ENCODE measurements at places on chromosomes 5 and 9. TPM values are rescaled to one million over a fixed set of nuclear protein-coding genes. Genes with fewer than 3 reads are reported as not detected.

The AGGF1 gene
- 29.3 TPM for total RNA-seq

The TRAF1 gene
- total RNA-seq, result 114 TPM

The RNF183 gene
- total RNA-seq, result not detected

The RHOBTB3 gene
- 0.35 TPM for total RNA-seq

The TAF11L10 gene
- not detected for total RNA-seq

The CYSRT1 gene
- total RNA-seq, result 0.89 TPM
